ENCODE measurements at places on chromosomes 3 and 15.

GRCh38 chr3:60101621-60102020 is 1051.8 kb upstream of the CFAP20DC start:
- no peak for DNase-seq

GRCh38 chr3:98038286-98038685 is 3.2 kb upstream of the GABRR3 start:
- DNase-seq, result no peak

- DNase-seq, result no peak
Observed at GRCh38 chr3:72760225-72760624, 88.0 kb downstream of the SHQ1 start.

GRCh38 chr15:32956711-32957110 is 237.8 kb downstream of the FMN1 start:
- no peak for DNase-seq

- DNase-seq, result peak; percentile 85
Observed at GRCh38 chr3:185353823-185354614, 8.9 kb upstream of the MAP3K13 start.

- no peak for DNase-seq
Observed at GRCh38 chr3:12541625-12542024, 3.7 kb downstream of the MKRN2OS start.

- no peak for DNase-seq
Observed at GRCh38 chr3:63557912-63558311, 94.6 kb upstream of the SNTN start.

DNA sequence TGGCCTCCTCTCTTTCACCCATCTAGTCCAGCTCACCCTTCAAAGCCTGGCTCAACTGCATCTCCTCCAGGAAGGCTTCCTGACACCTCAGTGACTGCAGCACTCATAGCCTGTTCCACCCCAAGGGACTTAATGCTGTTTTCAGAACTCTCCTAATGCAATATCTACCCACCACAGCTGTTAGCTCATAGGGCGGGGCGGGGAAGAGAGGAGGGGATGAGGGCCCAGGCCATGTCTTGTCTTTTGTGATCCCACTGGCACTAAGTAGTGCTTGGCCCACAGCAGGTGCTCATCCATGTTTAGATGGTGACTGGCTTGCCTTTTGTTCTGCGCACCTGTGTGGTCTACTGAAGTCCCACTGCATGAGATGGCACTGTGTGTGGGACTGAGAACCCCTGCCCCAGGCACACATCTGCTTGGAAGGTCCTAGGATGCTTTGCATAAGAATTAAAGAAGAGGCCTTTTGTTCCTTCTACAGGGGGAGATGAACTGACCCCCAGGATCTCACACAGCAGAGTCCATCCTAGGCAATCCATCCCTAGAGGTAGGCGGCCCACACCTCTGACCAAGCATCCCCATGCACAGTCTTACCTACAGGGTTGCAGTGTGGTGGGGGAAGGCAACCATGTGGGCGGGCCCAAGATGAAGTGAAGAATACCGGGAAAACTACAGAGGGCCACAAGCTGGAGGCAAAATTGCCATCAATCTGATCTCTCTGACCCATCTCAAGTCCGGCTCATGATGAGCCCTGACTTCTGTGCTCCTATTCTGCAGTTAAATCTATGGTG is 23.0 kb downstream of the SLC12A8 start:
- DNase-seq, result no peak

GRCh38 chr3:156471431-156471830 is 83.5 kb downstream of the SSR3 start:
- no peak for DNase-seq

GRCh38 chr3:64331605-64332004 is 106.3 kb upstream of the PRICKLE2 start:
- DNase-seq, result peak; percentile 90

DNA sequence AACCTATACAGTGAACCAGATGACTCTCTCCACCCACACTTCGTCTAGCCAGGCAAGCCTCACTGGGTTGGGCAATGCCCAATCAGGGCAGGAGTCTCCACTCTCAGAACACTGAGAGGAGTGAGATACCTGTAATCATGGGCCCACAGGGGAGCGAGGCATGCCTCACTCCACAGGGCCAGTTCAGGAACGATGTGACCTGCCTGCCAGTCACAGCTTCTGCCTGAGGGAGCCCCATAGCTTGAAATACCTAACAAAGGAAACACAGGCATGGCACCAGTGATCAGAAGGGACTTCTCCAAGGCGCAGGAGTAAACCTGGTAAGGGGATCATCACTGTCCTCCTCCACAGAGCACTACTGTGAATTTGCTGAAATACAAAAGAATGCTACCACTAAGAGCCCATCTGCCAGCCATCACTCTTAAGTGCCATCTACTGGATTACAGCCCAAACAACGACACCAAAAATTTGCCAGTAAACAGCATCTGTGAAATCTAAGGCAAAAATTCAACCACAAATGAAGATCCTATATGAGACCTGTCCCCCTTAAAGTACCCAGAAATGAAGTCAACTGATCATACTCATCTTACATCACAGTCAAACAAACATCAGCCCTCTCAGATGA is 689.9 kb upstream of the SEMA6D start:
- peak; percentile 53 for DNase-seq

GRCh38 chr3:66431494-66431893 is 69.3 kb downstream of the LRIG1 start:
- DNase-seq, result no peak

DNA sequence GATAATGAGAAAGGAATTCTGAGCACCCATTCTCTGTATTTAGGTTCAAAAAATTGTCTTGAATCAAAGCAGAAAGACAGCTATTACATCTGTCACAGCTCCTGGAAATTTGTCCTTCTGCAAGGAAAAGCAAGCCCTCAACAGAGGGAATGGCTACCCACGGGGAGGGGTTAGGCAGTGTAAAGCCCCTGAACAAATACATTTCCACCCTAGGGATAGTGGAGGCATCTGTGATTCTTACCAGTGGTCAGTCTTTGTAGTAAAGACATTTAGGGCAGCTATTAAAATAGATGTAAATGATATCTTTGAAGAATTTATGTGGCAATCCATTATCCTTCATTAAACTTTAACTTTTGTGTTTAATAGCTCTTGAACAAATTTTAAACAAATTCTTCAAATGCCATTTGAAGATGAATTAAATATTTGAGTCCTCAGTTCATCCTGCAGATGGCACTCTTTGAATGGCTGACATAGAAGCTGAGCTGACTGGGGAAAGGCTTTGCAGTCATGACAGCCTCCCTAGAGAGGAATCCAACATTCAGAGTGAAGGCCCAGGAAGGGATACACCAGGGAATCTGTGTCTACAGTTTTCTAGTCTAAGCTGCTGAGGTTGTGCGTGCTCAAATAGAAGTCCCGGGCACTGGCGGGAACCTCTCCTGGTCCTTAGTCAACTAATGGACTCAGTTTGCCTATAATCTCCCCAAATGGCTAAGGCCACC is 359.7 kb upstream of the ROPN1 start:
- DNase-seq, result peak; percentile 93

- DNase-seq, result no peak
Observed at GRCh38 chr15:60544581-60545264, 65.8 kb upstream of the ICE2 start.

DNA sequence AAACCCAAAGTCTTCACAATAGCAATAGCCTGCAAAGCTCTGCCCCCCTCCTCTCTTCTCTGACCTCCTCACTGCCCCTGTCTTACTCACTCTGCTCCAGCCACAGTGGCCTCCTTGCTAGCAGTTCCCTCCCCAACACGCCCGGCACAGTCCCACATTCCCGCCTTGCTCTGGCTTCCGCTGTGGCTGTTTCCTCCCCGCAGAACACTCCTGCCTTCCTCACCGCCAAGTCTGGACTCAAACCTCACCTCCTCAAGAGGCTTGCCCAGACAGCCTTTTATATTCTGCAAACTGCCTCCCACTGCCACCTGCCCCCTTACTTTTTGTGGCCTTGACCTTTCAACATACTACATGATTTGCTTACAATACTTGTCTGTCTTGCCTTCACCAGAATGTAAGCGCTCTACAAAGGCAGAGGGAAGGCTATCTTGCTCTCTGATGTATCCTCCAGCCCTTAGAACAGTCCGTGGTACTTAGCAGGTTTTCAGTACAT is 406 bp upstream of the MPI start:
- peak; percentile 22 for DNase-seq

DNA sequence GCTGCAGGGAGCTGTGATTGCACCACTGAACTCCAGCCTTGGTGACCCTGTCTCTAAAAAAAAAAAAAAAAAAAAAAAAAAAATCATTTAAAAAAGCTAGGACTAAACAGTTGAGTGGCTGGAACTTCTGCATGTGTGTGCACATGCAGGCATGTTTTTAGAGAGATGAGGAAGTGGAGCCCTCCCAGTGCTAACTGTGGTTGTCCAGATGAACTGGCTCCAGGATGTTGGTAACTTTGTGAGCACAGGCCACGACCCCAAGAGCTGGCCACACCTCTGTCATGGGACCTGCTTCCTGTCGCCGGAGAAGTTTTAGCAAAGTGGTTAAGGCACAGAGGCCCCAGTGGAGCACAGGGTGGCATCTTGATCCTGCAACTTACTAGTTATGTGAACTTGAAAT is 27.0 kb downstream of the CHCHD6 start:
- no peak for DNase-seq

- DNase-seq, result no peak
Observed at GRCh38 chr3:189841473-189842205, 210.4 kb downstream of the TP63 start.

GRCh38 chr15:82124331-82125263 is 78.8 kb upstream of the MEX3B start:
- DNase-seq, result no peak

DNA sequence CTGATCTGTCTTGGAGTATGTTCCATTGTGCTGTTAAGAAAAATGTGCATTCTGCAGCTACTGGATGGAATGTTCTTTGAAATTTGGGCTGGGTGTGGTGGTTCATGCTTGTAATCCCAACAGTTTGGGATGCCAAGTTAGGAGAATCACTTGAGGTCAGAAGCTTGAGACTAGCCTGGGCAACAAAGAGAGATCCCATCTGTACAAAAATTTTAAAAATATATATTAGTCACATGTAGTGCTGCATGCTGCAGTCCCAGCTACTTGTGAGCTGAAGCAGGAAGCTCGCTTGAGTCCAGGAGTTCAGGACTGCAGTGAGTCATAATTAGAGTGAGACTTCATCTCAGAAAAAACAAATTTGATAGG is 62.8 kb upstream of the PLSCR4 start:
- DNase-seq, result no peak

GRCh38 chr3:197216914-197217313 is 81.5 kb downstream of the DLG1 start:
- DNase-seq, result no peak

GRCh38 chr15:39596358-39597051 is 15.6 kb downstream of the THBS1 start:
- no peak for DNase-seq

GRCh38 chr15:72740219-72740618 is 43.3 kb downstream of the ADPGK start:
- no peak for DNase-seq

GRCh38 chr3:61422945-61423673 is 138.3 kb upstream of the PTPRG start:
- DNase-seq, result no peak

- DNase-seq, result no peak
Observed at GRCh38 chr3:171977860-171978259, 61.5 kb upstream of the FNDC3B start.

DNA sequence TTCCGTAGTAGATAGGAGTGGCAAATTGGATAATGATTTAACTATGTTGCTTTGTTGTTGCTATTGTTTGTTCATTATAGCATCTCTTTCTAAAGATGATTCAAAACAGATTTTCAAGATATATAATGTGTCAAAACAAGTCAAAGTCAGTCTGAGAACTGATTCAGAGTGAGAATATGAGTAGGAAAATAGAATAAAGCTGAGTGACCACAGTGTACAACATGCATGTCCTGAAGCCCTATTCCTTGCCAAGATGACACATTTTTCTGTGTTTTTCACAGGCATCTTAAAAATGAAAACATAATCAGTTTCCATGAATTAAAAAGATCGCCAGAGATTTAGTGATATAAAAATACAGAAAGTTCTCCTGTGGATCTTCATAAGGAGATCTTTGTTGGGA is 57.0 kb upstream of the THRB start:
- no peak for DNase-seq

GRCh38 chr3:196969660-196970546 is 1.3 kb upstream of the PIGZ start:
- peak; percentile 69 for DNase-seq

DNA sequence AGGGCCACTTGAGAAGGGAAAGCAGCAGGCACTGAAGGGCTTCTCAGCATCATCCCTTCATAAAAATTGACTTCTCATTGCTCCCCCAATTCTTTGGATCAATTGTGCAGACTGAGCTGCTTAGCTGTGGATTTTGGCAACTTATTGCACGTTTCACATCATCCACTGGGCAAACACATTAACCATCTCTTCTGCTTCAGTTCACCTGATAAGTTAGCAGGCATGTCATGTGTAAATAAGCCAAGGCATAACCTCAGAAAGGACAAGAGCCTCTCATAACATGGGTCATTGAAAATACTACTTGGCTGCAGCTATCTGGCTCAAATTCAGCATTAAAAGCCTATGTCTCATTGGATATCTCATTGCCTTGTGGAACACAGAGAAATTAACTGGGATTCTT is 366.5 kb downstream of the LRRC3B start:
- peak; percentile 61 for DNase-seq

DNA sequence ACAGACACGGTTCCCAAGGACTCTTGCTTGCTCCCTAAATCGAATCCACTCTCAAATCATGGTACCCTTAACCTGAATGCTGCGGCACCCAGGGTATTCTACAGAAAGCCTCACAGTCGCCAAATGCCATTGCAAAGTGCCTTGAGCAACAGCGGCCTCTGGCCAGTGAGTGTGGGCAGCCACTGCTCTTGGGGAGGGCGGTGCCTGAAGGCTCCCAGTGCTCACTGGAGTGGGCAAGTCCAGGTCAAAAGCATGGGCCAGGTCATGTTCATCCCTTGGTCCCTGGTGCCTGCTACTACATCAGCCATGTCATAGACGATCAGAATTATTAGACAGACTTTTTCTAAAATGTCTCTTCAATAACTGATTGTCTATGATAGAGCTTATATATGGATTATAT is 82.5 kb downstream of the ADAMTS17 start:
- no peak for DNase-seq

DNA sequence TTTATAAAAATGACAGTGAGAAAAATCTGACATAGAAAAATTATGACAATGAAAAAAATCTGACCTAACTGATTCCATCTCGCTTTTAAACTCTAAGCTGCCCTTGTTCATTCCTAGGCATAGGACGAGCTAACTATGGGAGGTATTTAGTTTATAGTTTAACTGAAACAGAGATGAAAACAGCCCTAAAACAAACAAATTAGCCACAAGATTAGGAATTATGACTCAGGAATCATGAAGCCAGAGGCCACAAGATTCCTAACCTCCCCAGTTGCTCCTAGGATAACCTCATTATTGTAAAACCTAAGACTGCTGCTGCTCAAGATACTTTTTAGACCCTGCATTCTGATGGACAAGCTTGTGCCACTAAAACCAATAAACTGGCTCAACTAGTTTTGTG is 122.7 kb upstream of the MNS1 start:
- DNase-seq, result no peak

DNA sequence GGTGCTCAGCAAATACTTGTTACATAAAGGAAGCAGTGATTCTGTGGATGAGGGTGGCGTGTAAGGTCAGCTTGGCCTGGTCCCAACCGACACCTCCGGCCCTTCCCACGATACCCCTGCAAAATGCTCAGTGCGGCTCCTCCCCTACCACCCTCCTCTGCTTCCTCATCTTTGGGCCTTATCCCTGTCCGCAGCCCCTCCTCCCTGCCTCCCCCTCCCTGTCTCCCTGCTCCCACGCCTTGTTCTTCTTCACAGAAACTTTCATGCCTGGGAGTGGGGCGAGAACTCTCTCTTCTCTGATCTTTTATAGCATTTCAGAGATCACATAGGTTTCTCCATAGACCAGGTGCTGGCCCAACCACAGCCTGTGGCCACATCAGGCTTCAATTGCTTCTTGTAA is 75.0 kb upstream of the ATP2B2 start:
- DNase-seq, result no peak
